T-cell (primary cell): ENCODE measurements at places on chromosomes 11 and 22. TPM values are rescaled to one million over a fixed set of nuclear protein-coding genes. Genes with fewer than 3 reads are reported as not detected.

DDIAS gene
- 1.3 TPM for total RNA-seq

HBD gene
- 1.9 TPM for total RNA-seq

POU2AF2 gene
- total RNA-seq = not detected

CYB5R2 gene
- 0.59 TPM for total RNA-seq

CSNK2A3 gene
- not detected for total RNA-seq

MYO18B gene
- not detected for total RNA-seq

SLC25A45 gene
- 72.2 TPM for total RNA-seq

ARHGAP42 gene
- 0.82 TPM for total RNA-seq

A4GALT gene
- total RNA-seq = not detected

NAALADL1 gene
- total RNA-seq = 10.2 TPM

SLC22A6 gene
- not detected for total RNA-seq

- DNase-seq = no peak
These were observed 296.1 kb downstream of the RAB38 start for GRCh38 chr11:87879118-87879517.

DNA sequence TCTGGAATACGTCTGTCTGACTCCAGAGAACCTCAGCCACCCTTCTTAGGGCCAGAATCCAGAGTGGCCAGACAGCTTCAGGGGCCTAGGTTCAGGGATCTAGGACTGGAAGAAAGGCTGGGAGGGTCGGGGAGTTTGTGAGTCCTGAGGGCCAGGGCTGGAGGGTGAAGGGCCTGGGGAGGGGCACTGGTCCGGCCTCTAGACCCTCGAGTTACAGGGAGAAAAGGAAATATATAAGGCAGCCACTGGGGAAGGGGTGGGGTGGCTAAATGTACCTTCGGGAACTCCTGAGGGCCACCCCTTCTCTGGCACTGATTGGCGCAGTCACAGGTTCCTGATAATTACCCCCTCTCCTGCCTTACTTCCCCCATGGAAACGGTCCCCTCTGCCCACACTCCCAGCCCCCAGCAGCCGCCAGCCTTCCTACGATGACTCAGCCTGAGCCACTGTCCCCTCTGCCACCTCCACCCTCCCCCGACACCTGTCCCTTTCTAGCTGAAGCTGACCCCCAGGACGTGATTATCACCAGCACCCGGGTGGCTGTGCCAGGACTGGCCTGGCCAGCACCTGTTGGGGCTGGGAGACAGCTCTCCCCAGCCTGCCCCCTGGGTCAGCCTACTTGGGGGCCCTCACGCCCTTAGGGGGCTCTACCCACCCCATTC, 26.4 kb downstream of the MB start:
- DNase-seq = no peak

DNA sequence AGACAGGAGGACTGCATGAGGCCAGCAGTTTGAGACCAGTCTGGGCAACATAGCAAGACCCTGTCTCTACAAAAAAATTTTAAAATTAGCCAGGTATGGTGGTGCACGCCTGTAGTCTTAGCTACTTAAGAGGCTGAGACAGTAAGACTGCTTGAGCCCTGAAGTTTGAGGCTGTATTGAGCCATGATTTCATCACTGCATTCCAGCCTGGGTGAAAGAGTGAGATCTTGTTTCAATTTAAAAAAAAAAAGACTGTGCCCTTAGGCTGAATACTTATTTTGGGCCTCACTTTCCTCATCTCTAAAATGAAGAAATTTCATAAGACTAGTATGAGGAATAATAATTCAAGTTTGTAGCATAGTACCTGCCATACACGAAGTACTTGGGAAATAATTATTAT, 6.9 kb downstream of the AQP11 start:
- no peak for DNase-seq

GRCh38 chr22:36315325-36315724, 62.4 kb downstream of the APOL1 start:
- no peak for DNase-seq

DNA sequence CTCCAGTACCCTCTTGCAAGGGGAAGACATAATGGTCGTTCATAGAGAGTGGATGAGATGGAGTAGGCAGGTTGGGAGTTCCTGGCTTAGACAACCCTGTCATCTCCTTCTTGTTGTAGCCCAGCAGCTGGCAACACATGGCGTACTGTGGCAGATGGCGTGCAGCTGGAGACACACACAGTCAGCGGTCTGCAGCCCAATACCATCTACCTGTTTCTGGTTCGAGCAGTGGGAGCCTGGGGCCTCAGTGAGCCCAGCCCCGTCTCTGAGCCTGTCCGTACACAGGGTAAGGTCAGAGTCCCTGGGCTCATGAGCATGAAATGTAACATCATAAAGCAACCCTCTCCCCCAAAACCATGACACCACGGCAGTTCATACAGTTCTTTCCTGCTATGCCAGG, 8.7 kb downstream of the ROBO3 start:
- no peak for DNase-seq

- no peak for DNase-seq
These were observed 13.1 kb downstream of the CELSR1 start for GRCh38 chr22:46524203-46524740.

DNA sequence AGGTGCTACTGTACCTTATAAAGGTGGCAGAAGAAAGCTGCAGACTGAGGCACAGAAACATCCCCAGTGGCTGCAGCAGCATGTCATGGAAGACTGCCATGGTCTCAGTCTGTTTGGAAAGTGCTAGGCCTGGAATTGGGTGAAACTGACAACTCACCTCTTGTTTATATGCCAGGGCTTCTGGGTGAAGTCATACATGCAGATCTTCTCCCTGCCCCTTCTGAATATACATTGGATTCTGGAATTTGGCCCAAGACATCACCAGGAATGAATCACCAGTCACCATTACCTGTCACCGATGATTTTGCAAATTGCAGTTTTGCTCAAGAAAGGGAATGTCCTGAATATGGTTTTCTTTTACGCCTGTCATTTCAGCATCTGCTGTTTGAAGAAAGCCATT, at the start of gene PLET1:
Gene PLET1 (minus strand): TSS at position 371 of the 400 bp plus-strand sequence. CDS start 271 bp downstream, at position 100.
- no peak for DNase-seq

DNA sequence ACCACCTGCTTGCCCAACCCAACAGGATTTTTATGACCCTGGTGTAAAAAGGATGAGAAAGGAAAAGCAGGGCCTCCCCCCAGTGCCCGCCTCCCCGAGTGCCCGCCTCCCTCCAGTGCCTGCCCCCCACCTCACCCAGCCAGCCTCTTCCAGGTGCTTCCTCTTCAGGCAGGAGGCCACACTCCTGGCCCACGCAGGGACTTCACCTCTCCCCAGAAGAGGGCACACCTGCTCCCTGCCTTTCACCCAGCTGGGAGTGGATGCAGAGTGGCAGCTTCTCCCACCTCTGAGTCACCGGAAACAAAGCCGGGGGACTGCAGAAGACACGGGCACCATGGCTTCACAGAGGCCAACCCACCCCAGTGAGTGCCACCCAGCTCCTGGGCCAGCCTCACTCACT, 16.1 kb downstream of the CPT1A start:
- peak; percentile 44 for DNase-seq

DNA sequence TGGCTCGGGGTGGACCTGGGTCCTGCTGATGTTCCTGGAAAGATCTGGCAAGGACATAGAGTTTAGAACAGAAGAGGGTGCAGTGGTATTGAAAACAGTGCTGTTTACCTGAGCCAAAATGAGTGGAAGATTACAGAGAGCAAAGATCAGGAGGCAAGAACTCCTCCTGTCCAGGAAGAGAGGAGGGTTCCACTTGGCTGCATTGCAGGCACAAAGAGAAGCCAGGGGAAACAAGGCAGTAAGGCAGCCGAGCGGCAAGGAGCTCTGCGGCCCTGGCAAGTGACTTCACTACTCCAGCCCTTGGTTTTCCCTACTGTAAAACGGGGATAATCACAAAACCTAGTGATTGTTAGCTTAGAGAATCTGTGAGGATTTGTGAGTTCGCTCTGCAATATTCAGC, 3.7 kb upstream of the PACSIN2 start:
- no peak for DNase-seq

- DNase-seq = no peak
These were observed 256.9 kb downstream of the SOX6 start for GRCh38 chr11:16099343-16099900.

DNA sequence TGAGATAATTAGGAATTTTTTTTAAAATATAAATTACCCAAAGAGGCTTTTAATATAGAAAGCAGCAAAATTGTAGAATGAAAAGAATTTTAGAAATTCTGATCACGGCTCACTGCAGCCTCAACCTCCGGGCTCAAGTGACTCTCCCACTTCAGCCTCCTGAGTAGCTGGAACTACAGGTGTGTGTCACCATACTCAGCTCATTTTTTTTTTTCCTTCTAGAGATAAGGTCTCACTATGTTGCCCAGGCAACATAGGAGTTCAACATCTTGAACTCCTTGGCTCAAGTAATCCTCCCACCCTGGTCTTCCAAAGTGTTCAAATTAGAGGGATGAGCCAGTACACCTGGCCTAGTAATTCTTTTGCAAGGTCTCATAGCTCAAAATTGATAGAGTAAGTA, 76.7 kb downstream of the ATG16L2 start:
- DNase-seq = no peak

DNA sequence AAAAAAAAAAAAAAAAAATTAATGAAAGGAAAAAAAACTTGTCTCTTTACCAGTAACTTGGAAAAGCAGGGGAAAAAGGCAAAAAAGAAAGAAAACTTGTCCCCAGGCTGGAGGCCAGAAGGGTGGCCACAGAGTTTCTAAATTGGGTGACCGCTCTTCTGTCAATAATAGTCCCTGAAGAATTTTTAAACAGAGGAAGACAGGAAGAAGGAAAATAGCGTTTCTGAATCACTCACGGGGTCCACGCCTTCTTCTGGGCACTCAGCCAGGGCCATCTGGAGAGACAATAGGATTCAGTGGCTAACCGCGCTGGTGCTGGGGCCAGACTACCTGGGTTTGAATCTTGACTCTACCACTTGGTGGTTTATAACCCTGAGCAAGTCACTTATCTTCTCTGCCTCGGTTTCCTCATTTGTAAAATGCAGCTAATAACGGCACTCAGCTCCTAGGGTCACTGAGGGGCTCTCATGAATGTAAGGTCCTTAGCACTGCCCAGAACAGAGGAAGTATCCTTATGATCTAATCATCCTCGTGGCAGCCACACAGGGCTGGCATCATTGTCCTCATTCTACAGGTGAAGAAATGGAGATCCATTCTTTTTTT, 7.0 kb downstream of the C11orf86 start:
- no peak for DNase-seq

DNA sequence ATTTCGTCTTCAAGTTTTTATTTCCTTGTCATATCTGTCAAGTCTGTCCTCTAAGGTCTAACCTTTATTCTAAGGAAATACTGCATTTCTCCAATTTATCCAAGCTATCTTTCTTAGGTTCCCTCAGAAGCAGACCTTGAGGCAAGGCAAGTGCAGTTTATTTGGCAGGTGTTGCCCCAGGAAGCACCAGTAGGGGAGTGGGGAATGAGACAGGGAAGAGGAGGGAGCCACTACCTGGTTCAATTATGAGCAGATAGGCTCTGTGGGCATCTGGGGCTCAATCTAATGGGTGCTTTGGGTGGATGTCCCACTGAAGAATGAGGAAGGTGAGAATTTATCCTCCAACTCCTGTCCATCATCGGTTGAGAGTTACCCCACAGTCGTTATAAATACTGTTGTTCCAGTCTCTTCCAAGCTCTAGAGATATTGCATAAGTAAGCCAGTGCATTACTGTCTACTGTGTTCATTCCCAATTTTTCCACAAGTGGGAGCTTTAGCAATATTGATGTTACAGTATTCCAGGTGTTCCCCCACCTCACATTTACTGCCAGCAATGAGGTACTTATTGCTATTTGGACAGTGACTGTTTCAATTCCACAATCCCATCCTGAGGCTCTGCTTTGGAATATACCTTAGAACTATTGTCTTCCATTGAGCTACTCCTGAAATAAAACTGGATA, 154.9 kb upstream of the CEP126 start:
- DNase-seq = no peak

DNA sequence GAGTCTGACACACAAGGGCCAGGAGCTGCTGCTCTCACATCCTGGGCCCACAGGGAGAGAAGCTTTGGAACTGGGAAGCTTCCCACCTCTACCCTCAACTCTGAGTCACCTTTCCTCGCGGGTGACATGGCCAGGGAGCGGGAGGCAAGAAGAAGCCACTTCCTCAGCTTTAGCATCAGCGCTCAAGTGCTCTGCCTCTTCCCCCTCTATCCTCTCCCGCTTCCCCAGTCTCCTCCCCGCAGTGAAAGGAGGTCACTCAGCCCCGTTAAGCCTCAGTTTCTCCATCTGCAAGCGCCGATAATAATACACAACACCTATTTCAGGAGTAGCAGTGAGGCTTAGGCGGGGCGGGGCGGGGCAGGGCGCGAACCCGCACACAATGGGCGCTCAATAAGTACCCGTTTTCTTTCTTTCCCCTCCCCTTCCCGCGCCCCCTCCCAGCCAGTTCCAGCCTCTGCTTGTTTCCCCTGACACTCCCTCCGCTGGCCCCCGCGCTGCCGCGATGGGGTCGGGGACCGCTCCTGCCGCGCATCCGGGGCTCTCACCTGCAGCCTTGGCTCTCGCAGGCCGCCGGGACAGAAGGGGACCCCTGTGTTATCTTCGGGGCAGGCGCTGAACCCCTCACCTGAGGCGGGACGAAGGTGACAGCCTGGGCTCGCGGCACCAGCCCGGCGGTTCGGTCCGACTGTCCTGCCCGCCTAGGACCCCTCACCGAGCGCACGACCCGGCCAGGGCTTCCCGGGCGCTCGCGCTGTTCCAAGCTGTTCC, 892 bp downstream of the GDPD5 start:
- DNase-seq = no peak

DNA sequence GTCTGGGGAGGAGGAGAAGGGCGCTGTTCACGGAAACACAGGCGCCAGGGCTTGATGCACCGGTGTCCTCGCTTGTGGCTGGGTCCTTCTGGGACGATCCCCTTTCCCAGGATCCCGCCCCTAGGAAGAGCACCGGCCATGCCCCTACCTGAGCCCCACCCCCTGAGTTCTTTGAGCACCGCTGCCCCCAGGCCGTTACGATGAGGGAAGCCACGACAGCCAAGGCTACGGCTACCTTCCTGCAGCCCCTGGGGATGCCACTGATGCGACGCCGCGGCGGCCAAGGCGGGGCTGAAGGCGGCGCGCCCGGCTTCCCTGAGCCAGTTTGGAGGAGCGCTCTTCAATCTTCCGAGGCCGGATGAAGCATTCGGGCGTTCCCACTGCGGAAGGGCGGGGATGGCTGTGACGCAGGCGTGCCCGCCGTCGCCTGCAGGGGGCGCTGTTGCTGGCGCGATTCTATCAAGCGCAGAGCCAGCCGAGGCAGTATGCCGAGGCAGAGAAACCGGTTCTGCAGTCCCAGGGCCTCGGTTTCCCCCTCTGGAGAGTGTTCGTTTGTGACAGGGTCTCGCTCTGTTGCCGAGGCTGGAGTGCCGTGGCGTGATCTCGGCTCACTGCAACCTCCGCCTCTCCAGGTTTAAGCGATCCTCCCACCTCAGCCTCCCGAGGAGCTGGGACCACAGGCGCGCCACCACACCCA, 9.7 kb upstream of the NEFH start:
- peak; percentile 75 for DNase-seq
